ENCODE measurements at places on chromosomes 1 and 21.

DNA sequence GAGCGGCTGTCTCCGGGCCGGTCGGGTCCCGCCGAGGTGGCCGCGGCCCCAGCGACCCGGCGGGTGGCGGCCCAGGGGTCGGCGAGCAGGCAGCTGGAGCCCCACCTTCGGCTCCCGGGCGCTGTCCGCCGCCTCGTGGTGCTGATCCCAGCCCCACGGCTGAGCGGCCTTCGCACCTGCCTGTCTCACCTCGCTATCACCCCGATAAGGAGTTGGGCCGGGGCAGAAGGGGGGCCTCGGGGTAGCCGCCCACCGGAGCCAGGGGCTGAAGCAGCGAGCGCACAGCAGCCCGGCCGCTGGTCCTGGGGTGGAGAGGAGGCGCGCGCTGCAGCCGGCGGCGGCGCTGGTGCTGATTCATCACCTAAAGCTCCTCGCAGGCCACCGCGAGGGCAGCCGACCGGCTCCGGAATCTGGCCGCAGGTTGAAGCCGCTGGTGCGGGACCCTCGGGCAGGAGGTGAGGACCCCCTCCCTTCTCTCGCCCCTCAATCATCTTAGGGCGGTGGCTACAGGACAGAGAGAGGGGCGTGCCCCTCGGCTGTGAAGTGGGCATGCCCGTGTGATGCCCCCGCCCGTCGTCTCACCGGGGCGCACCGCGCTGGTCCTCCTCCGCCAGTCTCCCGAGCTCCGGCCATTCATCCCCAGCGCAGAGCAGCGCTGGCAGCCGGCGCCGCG is 575 bp downstream of the TRIM67 start:
- peak; percentile 38 for DNase-seq

GRCh38 chr1:119866451-119866850 is 29.9 kb downstream of the ADAM30 start:
- DNase-seq, result no peak

- no peak for DNase-seq
These were observed 39.5 kb upstream of the RD3 start for GRCh38 chr1:211531194-211532087.

DNA sequence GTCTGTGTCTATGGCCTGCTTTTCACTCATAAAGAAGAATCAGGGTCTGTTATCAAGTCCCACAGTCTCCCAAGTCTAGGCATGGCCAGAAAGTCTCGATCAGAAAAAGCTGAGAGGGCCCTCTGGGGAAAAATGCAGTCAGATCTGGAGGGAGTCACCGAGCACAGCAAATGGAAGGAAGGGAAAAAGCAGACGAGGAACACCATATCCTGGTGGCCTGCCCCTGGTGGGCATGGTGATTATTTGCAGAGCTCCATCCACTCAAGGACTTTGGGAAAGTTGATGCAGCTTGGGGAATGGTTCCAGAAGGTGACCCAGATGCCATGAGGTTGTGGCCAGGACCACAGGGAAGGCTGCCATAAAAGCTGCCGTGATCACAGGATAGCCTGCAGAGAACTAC is 189.1 kb downstream of the CLIC6 start:
- no peak for DNase-seq

DNA sequence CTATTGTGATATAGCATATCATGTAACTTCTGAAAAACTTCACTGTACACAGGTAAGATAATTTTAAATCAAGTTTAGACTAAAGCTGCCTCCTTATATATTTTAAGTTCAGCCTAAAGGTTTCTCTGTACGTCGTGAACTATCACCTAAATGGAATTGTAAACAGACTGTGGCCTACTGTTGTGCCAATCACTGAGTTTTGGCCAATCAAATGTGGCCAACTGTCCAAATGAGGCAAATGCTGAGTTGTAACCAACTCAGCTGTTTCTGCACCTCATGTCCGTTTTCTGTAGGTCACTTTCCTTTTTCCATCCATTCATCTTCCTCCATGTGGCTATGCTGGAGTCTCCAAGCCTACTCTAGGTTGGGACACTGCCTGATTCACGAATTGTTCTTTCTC is 63.7 kb upstream of the ST6GALNAC3 start:
- no peak for DNase-seq

- no peak for DNase-seq
These were observed 89.9 kb upstream of the CXADR start for GRCh38 chr21:17422931-17423330.

DNA sequence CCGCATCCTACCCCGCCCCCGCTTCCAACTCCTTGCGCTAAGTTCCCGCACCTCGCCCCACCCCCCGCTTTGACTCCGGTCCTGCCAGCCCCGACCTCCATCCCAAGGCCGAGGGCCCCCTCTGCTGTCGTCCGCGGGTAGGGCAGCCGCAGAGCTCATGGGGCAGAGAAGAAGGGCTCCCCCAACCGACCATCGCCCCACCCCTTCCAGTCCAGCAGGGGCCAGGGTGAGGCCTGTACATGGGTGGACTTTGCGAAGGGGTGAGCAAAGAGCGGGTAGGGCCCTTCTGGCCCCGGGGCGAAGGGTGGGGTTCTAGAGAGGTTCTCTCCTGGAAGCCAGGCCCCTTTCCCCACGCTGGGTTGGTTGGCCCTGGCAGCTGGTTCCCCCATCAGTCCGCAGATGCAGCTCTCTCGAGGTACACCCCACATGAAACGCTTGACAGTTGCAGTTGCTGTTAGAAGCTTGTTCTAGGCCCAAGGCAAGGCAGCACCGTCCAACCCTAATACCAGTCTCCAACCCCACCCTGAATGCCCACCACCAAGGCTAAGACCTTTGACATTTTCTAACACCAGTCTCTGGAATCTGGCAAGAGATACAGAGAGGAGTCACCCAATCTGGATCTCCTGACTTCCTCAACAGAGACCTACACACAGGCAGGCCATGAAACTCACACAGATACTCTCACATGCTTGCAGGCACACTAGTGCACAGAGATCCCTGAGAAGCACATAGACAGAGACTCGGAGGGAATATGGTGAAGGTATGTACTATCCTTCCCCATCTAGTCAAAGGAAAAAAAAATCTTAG is 25.3 kb upstream of the ADGRB2 start:
- peak; percentile 77 for DNase-seq

Measured in right renal cortex interstitium (tissue), 3 donors.